ENCODE measurements at places on chromosomes 7 and 10.

DNA sequence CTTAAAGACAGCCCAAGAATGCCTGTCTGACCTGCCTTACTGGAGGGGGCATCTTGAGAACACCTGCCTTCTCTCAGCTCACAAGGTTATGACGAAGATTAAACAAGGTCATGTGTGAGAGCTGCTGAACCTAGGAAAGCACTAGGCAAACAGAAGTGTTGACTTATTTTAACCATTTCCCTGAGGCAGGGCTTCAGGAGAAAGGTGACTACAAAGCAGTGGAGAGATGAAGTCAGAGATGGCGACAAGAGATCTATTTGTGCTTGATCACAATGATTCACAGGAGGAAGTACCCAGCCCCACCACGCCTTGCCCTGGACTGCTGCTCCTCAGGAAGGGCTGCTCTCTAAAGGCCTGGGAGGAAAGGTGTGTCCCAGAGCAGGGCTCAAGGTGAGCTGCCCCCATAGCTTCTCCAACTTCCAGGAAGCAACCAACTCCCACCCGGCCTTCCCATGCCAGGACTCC lies 27.8 kb downstream of the STN1 start:
- DNase-seq = peak; percentile 67

DNA sequence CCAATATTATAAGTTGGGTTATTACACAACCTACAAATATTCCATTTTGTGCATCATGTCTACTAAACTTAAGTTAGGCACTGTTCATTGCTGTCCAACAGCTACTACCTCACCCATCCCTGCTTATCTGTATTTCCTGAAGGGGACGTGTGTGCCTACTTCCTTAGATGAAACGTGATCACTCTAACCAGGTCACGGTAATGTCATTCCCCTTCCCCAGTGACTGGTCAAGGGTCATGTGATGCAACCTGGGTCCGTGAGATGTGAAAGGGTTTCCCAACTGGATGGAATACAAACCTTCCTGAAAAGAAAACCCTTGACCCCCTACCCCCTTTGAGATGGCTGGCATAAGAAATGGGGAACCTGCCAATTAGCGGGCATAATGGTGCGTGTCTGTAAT lies 1.6 kb upstream of the NSMCE4A start:
- DNase-seq = no peak

DNA sequence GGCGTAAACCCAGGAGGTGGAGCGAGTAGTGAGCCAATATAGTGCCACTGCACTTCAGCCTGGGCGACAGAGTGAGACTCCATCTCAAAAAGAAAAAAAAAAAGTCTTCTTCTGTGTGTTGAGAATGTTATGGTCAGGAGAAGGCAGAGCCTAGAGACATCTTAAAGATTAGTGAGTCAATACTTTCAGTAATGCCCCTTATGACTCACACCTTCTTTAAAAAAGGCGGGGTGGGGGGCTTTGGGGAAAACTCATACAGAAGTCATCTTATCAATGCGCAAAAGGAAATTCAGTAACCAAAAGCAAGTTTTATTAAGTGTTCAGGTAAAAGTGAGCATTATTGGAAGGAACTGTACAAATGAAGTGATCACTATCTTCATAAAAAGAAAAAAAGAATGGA lies 1369.8 kb upstream of the LRRTM3 start:
- DNase-seq = no peak

GRCh38 chr10:58479045-58479444 lies 33.6 kb upstream of the BICC1 start:
- no peak for DNase-seq

DNA sequence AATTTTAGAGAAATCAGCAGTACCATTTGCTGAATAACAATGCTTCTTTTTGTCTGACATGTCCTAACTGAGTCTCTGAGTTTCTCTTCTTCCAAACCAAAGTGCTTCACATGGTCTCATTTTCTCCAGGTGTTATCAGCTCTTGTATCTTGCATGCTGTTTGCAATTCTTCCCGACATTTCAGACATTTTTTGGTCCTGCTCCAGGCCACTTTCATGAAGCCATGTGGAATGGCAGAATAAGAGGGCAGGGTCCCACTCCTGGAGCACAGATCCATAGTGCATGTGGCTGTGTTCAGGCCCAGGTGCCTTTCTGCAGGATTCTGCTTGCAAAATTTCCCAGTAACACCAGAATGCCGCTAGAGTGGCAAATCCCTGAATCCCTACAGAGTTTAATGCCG lies 916.2 kb downstream of the NXPH1 start:
- DNase-seq = no peak

DNA sequence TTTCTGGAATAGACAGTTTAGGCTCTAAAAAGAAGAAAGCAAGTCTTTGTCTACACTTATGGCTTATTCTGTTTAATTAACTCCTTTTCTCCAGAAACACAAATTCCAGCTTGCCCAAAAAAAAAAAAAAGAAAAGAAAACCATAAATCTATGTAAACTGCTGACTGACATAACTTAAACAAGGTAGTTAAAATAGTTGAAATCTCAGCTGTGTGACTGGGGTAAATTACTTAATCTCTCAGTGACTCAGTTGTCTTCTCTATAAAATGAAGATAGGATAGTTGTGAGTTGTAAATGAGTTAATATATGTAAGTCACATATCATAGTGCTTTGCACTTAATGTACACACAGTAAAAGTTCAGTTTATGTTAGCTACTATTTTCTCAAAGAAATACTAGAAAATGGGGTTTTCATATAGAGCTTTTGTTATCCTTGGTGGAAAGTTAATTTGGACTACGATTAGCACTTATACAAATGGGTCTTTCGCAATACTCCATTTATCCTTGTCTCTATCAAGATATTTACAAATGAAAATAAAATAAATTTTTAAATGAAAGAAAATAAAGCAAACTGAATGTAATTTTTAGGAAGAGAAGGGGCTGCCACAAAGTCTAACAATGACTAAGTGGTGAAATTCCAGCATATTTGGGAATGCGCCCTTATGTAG lies 200.9 kb downstream of the MBL2 start:
- DNase-seq = no peak

DNA sequence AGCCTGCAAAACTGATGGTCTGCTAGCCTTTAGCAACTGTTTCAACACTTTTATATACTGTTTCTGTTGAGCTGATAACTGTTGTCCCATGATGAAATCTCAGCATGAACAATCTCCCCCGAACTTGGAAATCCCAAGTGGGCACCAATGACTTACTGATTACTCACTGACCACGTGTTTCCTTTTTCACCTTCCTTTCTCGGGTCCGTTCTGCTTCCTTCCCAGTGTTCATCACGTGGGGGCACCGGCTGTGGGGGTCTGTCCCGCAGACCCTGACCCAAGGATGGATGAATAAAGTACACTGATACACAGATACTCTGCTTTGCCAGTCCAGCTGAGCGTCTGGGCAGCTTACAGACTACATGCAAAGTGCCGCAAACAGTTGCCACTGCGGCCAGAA lies 39.0 kb upstream of the RASGEF1A start:
- DNase-seq = no peak

DNA sequence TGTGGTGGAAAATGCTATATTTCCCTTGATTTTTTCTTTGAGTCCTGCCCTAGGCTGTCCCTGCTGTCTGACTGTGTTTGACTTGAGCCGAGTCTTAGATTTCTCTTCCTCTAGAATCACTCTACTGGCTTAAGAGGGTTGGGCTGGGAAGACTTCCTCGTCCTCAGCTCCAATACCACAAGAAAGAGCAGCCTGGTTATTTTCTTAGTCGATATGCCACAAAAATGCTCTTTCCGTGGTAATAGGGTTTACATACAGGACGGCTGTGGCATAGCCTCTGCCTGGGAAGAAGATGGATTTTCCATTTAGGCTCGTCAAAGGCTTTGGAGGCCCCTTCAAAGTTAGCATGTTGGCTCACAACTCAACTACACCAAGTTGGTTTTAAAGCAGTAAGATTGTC lies 212.0 kb upstream of the IGFBP3 start:
- no peak for DNase-seq

GRCh38 chr10:72087392-72087968 lies 871 bp downstream of the SPOCK2 start:
- DNase-seq = no peak

GRCh38 chr10:7605565-7606295 lies 61.0 kb downstream of the ITIH5 start:
- DNase-seq = no peak

DNA sequence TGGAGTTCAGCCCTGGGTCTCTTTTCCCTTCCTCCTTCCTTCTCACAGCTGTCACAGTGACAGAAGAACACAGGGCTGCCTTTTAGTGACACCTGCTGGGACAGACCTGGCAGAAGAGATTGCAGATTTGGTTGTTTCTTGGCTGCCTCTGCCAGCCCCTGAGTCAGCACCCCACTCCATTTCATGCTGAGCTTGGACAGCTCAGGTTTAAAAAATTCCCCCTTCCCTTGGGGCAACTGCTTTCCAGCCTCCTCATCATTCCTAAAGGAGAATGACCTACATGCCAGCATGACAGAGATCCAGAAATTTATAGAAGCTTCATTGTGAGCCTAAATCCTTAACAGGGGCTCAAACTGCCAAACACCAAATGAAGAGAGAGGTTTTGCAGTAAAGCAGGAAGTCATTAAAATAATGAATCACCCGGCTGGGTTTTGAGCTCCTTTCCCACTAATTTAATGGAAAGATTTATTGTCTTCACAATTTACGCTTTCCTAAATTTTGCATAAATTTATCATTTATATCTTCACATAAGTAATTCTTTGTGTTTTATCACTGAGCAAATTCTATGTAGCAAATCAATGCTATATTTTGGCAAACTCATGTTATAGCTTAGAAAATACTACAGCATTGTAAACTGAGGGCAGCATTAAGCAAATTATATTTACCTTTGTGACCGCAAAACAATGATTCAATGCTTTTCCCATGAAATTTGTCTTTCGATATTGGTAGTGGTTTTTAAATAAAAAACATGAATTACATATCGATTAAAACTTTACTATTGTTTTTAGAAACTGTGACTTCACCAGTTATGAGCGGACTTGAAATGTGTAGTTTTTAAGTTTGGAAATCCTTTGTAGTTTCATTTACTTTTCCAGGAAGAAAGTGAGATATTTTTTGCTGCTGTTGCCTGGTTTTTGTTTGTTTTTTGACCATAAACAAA lies 399.5 kb upstream of the ANKRD30A start:
- DNase-seq = no peak

GRCh38 chr10:51911723-51912122 lies 212.3 kb upstream of the CSTF2T start:
- DNase-seq = no peak

DNA sequence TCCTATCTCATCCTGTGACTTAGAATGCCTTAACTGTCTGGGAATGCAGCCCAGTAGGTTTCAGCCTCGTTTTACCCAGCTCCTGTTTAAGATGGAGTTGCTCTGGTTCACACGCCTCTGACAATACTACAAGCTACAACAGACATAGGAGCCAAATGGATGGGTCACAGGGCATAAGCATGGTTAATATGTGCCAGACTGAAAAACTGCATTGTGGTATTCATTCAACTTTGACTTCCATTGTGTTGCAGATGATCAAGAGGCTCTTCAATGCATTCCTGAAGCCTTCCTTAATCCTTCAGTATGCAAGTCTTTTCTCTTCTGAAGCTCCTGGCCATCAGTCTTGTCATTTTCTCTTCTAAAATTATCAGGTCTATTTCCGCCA lies 20.3 kb upstream of the RNF32 start:
- DNase-seq = no peak

DNA sequence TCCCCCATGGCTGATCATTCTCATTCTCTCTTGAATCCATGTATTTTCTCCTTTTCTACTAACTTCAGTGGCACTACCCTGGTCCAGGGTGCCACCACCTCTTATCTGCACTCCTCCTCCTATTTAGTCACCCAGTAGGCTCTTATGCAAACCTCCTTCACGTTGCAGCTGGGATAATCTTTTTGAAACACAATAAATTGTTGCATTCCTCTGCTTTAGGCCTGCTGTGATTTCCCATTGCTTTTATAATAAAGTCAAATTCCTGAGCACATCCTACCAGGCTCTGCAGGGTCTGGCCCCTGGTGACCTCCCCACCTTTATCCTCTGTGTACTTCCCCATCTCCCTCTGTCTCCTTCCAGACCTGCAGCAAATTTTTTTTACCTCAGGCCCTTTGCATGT lies 112.7 kb upstream of the KIAA1217 start:
- DNase-seq = no peak

- DNase-seq = peak; percentile 78
Measured at GRCh38 chr7:74606101-74606908, 51.2 kb upstream of the GTF2I start.

- DNase-seq = no peak
Measured at GRCh38 chr7:768881-769504, 41.9 kb upstream of the PRKAR1B start.

DNA sequence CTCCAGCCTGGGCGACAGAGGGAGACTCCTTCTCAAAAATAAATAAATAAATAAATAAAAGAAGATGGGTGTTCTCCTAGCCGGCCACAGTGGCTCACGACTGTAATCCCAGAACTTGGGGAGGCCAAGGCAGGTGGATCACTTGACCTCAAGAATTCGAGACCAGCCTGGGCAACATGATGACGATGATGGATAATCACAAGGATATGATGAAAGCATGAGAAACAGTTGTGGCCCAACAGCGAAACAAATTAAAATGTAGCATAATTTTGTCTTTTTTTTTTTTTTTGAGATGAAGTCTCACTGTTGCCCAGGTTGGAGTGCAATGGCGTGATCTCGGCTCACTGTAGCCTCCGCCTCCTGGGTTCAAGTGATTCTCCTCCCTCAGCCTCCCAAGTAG lies 12.9 kb downstream of the ZNF786 start:
- DNase-seq = no peak

DNA sequence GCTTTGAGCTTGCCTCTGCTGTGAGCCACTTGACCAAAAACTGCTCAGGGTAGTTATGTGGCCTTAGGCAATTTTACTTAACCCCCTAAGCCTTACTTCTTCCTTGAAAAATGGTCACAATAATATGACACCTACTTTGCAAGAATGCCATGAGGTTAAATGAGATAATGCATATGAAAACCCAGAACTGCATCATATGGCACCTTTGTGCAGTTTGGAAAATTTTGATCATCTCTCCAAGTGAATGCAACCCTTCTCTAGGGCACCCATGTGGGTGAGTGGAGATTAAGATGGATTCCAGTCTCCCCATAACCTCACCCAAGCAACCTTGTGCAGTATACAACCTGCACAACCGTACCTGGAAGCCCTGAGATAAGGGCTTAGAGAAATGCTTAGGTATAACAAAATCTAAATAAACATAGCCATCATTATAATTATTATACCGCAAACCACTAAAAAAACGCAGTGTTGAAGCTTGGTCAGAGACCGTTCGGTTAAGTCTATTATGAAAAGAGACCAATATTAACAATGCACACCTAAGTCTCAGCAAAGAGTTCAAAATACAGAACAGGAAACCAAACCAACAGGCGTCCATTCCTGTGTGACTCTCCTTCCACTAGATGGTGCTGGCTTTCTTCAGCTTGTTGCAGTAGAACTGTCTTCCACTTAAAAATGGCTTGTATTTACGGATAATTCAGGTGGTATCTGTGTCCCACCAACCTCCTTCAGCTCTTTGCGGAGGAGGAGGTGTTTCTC lies 21.0 kb upstream of the ASB15 start:
- DNase-seq = no peak

GRCh38 chr10:94219829-94220228 lies 142.9 kb downstream of the NOC3L start:
- no peak for DNase-seq

DNA sequence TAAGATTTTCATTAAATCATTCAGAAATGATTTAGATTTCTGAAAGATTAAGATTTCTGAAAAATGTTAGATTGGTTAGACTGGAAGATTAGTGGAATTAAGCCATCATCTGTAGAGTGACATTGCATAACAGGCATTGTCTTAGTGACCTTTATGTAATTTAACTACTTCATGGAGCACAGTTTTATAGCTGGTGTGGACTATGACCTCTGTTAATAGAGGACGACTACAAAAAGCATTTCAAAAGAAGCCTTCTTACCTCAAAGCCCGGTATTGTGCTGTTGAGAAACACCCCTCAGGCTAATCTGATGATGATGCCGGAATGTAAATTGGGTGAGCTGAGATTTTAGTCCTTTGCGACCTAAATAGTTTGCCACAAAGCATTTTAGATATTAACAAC lies 55.6 kb downstream of the GALNT11 start:
- DNase-seq = no peak

All from pancreas (tissue), 10 donors.